ENCODE measurements at places on chromosomes 16 and 17.

GRCh38 chr16:47045459-47045858 is 72.0 kb upstream of the DNAJA2 start:
- DNase-seq, result peak; percentile 74

GRCh38 chr17:38595892-38596291 is 9.9 kb downstream of the SRCIN1 start:
- no peak for DNase-seq

DNA sequence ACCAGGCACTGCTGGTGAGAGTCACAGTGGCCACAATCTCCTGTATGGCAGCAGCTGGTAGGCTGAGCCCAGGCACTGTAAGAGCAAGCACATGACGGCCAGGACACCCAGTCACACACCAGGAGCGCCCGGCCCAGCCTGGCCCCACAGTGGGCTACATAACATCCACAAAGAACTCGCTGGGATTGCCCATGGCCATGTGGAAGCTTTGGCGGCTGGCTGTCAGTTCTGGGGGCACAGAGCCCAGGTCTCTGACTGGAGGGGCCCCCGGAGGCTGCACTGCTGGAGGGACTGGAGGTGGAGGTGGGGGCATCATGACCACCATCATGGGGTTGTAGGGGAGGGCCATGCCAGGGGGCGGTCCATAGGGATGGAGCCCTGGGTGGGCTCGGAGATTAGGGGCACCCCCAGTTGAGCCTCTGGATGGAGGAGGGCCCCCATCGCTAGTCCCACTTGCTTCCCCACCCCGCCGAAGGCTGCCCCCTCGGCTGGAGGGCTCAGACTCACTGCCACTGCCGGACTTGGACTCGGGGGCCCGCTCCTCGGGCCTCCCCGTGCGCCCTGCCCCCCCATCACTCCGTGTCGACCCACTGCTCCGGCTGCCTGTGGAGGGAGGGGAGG is 6.1 kb downstream of the ACADVL start:
- DNase-seq, result no peak

- no peak for DNase-seq
These were observed 10.0 kb downstream of the HAGH start for GRCh38 chr16:1816396-1817275.
